Heart left ventricle (tissue), 16 donors: ENCODE measurements at places on chromosomes 11 and 22. TPM values are rescaled to one million over a fixed set of nuclear protein-coding genes. Genes with fewer than 3 reads are reported as not detected.

DNA sequence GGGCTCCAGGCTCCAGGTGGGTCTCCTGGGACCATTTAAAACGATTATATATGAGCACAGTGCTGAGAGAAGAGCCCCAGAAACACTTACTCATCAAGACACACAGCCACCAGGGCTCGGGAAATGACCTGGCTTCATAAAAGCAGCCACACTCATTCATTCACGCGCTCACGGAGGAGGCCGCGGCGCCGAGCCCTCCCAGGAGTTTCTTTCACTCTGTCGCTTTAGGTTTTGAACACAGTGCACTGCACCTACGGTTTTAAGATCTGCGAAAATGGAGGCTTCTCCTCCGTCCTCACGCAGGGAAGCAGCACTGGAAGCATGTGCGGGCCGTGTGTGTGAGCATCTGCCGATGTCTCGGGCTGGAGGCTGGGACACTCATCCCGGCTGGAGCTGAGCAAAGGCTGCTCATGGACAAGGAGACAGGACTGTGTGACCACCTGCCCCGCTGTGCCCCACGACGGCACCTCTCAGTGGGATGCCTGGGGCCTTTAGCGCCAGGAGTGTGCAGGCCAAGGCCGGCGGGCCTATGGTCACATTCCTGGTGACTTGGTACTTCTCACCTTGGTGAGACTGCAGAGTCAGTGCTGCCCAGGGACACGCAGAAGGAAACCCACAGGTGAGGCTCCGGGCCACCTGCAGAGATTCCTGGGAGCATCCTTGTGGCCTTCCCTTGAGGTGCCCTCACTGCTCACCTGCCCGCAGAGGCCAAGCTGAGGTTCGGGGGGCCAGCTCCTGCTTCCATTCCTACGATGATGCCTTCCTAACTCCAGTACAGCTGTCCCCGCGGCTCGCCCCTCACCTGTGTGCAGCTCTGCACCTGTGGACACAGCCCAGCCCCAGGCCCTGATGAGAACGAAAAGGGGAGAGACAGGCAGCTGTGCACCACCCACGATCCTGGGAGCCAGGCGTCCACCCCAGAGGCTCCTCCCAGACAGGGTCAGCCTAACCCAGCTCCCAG lies 872.0 kb downstream of the BRD1 start:
- DNase-seq: no peak

The DNHD1 gene
- polyA plus RNA-seq: 6.0 TPM

DNA sequence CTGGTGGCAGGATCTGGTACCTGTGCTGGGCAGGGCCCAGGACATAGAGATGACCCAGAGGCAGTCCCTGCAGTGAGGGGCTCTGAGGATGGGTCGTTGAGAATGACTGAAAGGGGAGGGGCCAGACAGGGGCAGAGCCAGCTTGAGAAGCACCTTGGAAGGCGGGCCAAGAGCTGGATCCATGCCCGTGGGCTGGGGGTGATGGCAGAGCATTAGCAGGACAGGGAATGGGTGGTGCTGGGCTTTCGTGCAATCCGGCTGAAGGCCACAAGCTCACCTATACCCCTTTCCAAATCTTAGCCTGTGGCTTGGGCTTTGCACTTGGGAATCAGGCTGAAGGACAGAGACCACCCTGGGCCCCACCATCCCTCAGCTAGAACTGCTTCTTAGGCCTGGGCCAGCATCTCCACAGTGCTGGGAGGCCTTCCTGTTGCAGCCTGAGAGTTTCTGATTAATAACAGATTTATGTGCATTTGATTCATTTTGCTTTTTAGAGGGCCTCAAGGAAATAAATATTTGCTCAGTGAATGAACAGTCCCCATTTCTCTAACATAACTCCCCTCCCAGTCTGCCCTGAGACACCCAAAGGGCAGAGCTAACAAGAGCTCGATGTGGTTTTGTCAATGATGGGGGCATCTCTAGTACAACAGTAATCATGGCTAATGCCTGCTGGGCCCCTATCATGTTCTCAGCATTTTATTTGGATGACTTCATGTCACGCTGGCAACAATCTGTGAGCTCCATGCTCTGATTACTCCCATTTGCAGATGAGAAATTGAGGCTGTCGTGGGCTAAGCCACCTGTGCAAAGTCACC lies 39.3 kb downstream of the RIBC2 start:
- no peak for DNase-seq

The OR10D3 gene
- not detected for polyA plus RNA-seq

The MMP7 gene
- not detected for polyA plus RNA-seq
